ENCODE measurements at places on chromosomes 13 and 19.
A peak's percentile ranks its signal among the peaks of the same experiment; 100 is the strongest.

DNA sequence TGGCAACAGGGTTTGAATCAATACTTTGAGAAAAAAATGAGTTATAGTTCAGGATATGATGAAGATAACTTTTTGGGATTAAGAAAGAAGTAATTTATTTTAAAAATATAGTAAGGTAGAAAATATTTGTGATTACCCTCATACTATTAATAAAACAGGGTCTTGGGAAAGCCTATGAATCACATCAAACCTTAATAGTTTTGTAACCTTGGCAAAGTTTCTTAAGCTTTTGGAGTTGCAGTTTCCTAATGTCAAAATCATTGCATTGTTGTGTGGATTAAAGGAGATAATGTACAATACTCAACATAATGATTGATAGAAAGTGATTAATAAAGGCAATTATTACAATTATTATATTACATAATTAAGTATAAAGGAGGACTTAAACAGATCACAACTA lies 149.0 kb downstream of the LMO7 start:
- DNase-seq = no peak

GRCh38 chr19:2049741-2050348 lies 1.2 kb downstream of the MKNK2 start:
- DNase-seq = no peak

GRCh38 chr13:23921451-23921888 lies 24.2 kb upstream of the C1QTNF9B start:
- no peak for DNase-seq

DNA sequence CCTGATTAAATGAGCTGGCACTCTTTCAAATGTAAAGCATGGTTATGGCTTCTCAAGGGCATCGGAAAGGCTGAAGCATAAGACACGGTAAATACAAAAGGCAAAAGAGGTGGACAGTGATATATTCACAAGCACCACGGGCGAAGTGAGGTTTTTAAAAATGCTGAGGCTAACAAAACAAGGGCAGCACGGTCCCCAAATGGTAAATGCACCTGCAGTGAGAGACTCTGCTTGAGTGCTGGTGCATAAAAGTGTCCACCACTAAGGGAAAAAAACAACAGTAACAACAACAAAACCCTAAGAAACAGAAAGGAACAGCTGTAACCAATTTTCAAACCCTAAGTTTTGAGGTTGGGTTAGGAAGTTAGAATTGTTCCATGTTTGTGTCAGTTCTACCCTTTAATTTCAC lies 234.9 kb downstream of the PCDH9 start:
- DNase-seq = no peak

- no peak for DNase-seq
These were observed 3.9 kb downstream of the RANBP3 start for GRCh38 chr19:5973867-5974635.

DNA sequence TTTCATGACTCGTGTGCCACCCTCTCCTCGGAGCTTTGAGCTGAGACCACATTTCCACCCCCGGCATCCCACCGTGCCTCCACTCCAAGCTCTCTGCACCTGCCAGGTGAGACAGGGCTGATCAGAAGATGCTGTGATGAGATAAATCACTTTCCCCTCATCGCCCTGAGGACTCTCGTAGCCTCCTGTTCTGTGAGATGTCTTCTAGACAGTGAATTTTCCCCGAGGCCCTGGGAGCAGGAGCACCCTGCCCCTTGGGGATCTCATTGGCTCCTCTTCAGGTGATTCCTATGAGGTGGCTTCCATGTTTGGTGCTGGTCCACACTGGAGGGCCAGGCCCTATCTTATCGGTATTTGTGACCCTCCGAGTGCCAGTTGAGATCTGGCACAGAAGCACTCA lies 154.0 kb upstream of the TSHZ3 start:
- no peak for DNase-seq

GRCh38 chr13:75174481-75174880 lies 307.5 kb downstream of the TBC1D4 start:
- DNase-seq = no peak

- DNase-seq = no peak
These were observed 232.2 kb downstream of the DACH1 start for GRCh38 chr13:71634602-71635443.

DNA sequence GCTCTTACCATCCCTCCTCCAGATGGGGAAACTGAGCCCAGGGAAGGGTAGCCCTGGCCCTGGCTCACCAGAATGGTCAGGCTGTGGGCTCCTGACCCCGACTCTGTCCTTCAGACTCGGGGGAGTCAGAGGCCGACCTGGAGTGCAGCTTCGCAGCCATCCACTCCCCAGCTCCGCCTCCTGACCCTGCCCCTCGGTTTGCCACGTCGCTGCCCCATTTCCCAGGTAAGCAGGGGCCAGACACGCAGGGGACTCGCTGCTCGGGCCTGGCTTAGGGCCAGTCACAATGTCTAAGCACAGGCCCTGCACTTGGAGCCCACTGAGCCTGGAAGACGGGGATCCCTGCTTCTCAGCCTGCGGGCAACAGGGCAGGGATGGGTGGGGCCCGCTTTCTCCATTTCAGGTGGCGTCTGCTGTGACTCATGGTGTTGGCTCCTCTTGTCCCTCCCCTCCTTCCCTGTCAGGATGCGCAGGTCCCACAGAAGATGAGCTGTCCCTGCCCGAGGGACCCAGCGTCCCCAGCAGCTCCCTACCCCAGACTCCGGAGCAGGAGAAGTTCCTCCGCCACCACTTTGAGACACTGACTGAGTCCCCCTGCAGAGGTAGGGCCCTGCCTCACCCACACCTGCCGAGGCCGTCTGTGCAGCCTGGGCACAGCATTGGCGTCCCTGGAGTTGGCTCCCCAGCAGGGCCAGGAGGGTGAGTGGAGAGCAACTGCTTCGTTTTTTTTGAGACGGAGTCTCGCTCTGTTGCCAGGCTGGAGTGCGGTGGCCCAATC lies 9.2 kb upstream of the OVOL3 start:
- no peak for DNase-seq

DNA sequence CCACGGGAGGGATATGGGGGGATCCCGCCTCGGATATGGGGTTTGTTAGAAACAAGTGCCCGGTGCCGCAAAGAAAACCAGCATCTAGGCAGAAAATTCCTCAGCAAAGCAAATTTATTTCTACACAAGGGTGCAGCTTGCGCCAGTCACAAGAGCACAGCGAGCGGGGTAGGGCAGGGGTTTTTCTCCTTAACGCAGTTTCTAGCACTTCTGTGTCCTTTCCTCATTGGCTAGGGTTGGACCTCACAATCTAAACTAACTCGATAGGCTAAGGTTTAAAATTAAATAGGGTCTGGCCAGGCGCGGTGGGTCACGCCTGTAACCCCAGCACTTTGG lies 595 bp downstream of the ZNF440 start:
- DNase-seq = no peak

GRCh38 chr19:38898788-38899446 lies 501 bp downstream of the SIRT2 start:
- DNase-seq = no peak

GRCh38 chr19:8240274-8241229 lies 31.4 kb downstream of the CERS4 start:
- no peak for DNase-seq

DNA sequence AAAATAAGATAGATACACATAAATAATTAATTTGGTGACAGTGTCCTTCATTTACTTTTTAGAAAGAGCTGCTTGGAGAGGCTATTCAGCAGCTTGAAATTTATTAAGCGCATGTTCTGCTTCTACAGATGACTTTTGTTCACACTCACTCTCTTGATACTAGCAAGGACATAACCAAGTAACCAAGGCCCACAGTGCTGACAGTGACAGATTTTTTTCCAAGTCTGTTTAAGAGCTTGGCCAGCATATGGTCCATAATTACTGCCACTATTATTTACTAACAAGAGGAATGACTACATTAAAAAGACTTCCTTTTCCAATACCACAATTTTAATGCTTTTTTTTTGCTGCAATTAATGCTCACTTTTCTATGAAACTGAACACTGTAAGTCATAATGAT lies 673.7 kb upstream of the MIR17HG start:
- DNase-seq = no peak

GRCh38 chr19:40398417-40399131 lies 8.6 kb upstream of the HIPK4 start:
- peak; percentile 50 for DNase-seq

GRCh38 chr13:33543089-33543459 lies 257.5 kb upstream of the STARD13 start:
- no peak for DNase-seq

GRCh38 chr13:84136582-84136981 lies 254.3 kb upstream of the SLITRK1 start:
- no peak for DNase-seq

- no peak for DNase-seq
These were observed 2033.9 kb upstream of the PCDH20 start for GRCh38 chr13:63449550-63449949.

- DNase-seq = no peak
These were observed 103.1 kb downstream of the RAP2A start for GRCh38 chr13:97537110-97537509.

- DNase-seq = no peak
These were observed 20.3 kb downstream of the C19orf81 start for GRCh38 chr19:50669302-50670101.

DNA sequence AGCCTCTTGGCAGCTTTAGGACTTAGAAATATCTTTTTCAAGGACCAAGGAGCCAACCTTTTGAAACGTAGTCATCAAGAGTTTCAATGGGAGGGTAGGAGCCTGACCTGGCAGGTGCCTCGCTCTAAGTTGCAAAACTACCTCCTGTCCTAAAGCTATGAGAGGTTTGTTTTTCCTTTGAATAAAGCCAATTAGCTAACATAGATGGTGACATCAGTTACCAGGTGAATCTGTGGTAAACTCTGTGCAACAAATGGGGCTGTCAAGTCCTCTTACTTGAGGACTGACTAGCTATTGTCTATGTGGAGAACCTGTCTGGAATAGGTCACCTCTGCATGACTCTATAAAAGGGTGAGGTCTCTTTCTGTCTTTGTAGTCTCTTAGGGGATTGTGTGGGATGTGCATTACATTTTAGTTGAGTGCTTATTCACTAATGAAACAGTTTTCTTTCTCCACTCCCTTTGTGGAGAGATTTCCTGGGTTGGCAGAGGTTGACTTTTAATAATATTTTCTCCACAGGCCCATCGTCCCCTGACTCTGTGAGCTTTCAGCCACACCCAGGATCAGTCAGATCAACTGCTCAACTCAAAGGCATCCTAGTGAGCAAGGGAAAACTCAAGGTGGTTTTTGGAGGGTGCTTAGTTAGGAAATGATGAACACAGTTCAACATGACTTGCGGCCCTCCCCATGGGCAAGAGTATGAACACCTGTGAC lies 9.9 kb downstream of the ARL11 start:
- DNase-seq = no peak

- DNase-seq = no peak
These were observed 36.2 kb downstream of the AMER2 start for GRCh38 chr13:25135896-25136295.

GRCh38 chr19:46328079-46328478 lies 18.8 kb upstream of the PPP5C start:
- DNase-seq = no peak

GRCh38 chr19:6694147-6694815 lies 24.3 kb upstream of the TNFSF14 start:
- DNase-seq = no peak

All from activated naive CD8-positive, alpha-beta T cell treated with anti-CD3 and anti-CD28 coated beads, Interleukin-2, amount 50 U/mL, for 16 hours (primary cell).